Mammary microvascular endothelial cell (primary cell): ENCODE measurements at places on chromosomes 3 and 15. TPM values are rescaled to one million over a fixed set of nuclear protein-coding genes. Genes with fewer than 3 reads are reported as not detected.

Gene NECTIN3
- 21.5 and 25.4 TPM in 2 replicates for total RNA-seq

Gene DUOXA1
- not detected in 2 replicates for total RNA-seq

Gene PLA2G4E
- not detected in 2 replicates for total RNA-seq

Gene SCAANT1
- total RNA-seq, result not detected in 2 replicates

Gene KLHL40
- total RNA-seq, result not detected in 2 replicates

Gene IQSEC1
- total RNA-seq, result 24.6 and 28.5 TPM in 2 replicates
